Muscle of back (tissue), 13 donors: ENCODE measurements at places on chromosomes 4 and X.

DNA sequence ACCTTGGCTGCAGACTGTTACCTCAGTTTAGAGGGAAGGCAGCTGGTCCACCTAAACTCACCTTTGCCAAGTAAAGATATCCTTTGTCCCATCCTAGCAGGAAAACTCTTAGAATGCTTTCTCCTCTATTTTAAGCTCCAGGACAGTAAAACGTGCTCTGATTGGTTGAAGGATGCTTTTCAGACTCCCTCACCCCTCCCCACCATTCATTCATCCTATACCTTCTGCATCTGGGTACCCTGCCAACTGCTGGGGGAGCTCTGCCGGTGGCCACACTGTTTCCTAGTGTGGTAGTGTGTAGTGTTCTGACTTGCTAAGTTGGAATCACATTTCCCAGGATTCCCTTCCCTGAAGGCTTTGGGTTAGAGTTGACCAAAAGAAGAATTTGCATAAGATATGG, 20.3 kb upstream of the POLA1 start:
- no peak for DNase-seq

DNA sequence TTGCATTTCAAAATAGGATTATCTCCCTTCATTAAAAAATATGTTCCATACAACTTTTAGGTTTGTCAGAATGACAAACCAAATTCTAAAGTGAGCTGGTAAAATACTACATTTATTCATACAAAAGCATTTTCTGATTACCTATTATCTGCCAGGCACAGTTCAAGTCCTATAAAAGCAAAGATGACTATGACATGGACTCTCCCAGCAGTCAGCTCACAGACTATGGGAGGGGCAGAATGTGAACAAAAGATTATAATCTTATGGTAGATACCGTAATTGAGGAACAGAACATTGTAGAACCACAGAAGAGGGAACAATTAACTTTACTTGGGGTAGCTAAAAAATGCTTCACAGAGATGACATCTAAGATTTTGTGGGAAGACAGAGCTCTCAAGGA, 12.4 kb downstream of the PAQR3 start:
- no peak for DNase-seq

GRCh38 chrX:72019487-72019886, 108.8 kb downstream of the NHSL2 start:
- DNase-seq, result no peak

GRCh38 chrX:78024349-78025059, 55.1 kb upstream of the PGAM4 start:
- DNase-seq, result no peak

DNA sequence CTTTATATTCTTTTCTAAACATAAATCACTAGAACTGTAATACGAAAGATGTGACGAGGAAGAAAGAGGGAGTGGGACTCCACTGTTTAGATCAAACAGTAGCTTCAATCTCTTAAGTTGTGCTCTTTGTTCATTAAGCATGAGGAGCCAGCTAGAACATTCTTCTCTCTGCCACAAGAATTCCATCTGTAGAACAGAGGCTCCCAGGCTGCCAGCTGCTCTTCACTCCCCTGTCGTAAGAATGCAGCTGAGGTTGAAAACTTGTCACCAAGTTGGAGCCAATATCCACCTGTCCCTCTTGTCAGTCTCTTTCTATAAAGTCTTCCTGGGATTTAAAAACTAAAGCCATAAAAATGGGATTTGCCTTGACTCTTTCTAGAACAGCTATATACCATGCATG, 65.0 kb upstream of the SEC24B start:
- no peak for DNase-seq

- peak; percentile 26 for DNase-seq
Observed at GRCh38 chr4:177128306-177128705, 181.4 kb upstream of the NEIL3 start.

GRCh38 chrX:154317391-154317995, 21.9 kb downstream of the TKTL1 start:
- no peak for DNase-seq

- peak; percentile 67 for DNase-seq
Observed at GRCh38 chr4:3485011-3485791, 22.1 kb downstream of the DOK7 start.

- peak; percentile 66 for DNase-seq
Observed at GRCh38 chr4:153564630-153565525, 98.7 kb downstream of the TMEM131L start.
